Fibroblast of the aortic adventitia (primary cell): ENCODE measurements at places on chromosomes 2 and 18.

DNA sequence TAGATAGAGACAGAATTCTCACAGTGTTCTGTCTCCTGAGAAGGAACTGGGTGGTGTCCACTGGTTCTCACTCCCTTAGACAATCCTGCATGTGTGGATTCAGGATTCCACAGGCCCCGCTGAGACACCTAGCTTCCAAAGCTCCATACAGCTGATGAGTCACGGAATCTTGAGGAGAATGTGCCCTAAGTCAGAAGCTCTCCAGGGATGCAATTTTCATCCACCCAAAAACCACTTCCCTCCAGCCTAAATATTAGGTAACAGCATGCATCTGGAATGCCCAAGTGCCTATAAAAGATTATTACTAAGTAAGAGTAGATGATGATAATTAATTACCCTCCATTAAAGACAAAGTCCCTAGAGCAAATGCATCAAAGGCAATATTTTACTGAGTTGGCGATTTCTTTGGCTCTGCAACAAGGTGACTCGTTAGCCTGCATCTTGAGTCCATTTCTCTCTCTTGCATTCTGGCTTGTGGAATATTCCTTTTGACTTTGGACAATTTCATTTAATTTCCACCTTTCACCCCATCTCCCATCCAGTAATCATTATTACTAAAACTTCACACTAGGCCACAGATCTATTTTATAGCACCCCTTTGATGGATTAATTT lies 475.1 kb downstream of the TNS1 start:
- peak; percentile 66 for DNase-seq

- DNase-seq: no peak
Measured at GRCh38 chr2:236633219-236633570, 63.6 kb downstream of the ACKR3 start.

DNA sequence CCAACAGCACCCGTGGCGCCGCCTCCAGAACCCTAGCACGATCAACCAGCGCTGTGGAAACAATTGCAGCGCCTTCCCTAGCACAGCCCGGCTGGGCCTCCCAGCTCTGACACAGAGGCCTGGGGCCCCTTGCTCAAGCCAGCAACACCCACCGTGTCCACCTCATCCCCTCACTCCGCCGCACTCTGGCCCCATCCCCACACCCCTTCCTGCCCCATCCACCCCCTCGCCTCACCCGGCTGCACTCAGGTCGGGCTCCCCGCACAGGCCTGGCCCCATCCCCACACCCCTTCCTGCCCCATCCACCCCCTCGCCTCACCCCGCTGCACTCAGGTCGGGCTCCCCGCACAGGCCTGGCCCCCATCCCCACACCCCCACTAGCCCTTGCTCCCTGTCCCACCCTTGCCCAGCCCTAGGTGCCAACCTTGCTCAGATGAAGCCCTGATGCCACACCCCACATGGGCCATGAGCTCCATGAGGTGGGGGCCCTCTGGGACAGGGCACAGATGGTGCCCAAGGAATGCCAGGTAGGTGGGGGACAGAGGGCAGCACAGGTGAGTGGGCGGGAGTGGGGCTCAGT lies 28.7 kb downstream of the KIF1A start:
- DNase-seq: no peak

DNA sequence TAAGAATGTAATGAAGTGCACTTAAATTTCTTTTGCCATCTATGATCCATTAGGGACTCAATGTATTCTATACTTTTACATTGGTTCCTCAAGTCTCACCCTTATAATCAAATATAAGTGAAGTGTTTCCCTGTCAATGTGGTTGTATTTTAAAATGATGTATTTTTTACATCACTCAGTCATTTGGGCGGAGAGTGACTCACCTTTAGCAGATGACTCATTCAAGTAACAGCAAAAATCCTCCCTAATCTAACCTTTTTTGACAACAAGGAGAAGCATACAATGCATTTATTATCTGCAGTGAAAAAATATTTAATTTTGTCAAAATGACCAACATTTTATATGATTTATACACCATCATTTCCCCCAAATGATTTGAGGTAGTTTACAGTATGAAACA lies 94.4 kb downstream of the FANCL start:
- peak; percentile 32 for DNase-seq

DNA sequence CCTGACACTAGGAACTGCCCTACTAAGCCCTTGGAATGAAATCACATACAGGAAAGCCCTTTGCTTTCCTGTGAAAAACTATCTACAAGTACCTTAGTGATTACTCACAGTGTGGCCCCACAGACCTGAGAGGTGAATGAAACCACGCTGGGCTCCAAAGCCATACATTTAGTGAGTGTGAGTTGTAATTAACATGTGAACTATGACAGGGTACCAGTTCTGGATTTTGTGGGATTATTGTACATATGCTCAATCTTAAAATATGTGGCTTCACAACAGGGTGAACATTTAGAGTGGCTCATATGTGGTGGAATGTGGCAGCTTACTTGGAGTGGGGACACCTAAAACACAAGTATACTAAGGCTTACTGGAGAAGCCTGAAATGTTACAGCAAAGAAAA lies 12.3 kb downstream of the KCTD1 start:
- no peak for DNase-seq

- no peak for DNase-seq
Measured at GRCh38 chr2:182941121-182941722, 74.8 kb upstream of the FRZB start.

DNA sequence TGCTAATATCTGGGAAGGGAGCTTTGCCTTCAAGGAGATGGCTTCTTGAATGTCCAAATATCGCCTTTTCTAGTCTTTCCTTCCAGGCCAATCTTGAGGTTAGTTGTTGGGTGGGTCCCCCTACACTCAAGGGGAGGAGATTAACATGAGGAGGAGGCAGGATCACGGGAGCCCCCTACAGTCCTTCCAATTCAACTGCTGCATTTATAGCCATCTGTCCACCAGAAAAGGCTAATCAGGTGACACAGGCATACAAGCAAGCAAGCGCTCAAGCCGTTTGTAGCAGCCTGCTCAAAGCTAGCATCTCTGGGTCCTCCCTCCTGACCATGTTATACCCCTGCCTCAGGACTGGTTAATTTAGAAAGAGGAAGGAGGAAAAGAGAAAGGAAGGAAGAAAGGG lies 87.6 kb downstream of the MRPS9 start:
- DNase-seq: no peak

DNA sequence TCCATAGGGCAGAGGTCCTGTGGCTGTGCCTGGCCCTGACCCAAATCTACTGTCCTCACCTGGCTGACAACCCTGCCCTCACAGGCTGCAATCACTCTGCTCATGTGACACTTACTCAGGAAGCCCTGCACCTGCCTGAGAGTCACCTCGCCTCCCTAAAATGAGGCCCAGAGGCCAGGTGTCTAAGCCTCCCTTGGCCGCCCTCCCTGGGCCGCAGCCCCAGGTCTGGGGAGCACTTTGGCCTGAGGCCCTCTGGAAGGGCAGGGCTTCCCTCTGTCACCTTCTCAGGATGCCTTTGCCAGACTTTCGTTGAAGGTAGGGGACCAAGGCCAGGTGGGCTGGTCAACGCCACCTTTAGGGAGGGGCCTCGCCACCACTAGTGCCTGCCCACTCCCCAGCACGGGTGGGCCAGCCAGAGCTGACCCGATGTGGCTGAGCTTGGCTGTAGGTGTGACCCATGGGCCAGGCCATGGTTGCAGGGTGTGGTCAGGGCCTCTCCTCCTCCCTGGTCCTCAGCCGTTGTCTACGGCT lies 6.1 kb upstream of the GPC1 start:
- DNase-seq: no peak

- DNase-seq: peak; percentile 55
Measured at GRCh38 chr2:105431367-105432043, 32.7 kb upstream of the FHL2 start.

- DNase-seq: no peak
Measured at GRCh38 chr18:34803877-34804400, 93.8 kb downstream of the DTNA start.

DNA sequence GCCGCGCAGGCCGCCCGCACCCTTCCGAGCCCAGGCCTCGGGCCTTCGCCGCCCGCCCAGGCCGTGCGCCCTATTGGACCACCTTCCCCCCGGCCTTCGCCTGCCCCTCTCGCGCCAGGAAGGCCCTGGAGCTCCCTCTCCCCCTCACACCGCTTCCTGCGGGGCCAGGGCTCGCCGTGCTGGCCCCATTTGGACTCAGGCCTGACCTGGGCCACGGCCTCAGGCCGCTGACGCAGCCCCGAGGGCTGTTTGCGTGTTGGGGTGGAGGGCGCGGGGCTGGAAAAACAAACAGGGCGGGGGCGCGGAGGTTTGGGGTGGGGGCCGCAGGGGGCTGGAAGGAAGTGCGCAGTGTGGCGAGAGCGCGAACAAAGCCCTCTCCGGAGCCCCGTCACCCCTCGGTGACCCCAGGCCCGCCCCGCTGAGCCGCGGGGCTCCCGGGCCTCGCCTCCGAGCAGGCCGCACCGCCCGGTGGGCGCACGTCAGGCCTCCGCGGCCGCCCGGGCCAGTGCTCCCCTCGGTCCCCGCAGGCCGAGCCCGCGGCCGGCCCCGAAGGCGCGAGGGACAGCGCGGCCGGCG lies 12.3 kb upstream of the SIX3 start:
- DNase-seq: no peak

DNA sequence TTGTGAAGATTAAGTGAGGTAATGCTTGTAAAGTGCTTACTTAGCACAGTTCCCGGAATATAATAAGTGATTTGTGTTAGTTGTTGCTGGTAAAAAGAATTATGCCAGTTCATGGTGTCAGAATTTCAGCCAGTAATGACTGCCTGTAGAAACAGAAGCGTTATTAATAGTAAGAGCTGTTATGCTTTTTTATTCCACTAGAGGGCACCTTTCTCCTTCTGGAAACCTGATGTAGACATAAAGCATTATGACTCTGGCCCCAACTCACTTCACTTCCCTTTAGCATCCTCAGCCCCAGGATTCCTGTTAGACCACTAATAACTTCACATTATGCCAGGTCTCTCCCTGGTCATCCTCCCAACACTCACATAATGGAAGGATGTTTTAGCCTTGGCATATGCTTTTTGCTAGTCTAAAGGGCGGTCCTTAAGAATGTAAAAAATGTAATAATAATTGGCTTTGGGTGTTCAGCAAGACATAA lies 34.9 kb downstream of the C18orf54 start:
- peak; percentile 79 for DNase-seq

DNA sequence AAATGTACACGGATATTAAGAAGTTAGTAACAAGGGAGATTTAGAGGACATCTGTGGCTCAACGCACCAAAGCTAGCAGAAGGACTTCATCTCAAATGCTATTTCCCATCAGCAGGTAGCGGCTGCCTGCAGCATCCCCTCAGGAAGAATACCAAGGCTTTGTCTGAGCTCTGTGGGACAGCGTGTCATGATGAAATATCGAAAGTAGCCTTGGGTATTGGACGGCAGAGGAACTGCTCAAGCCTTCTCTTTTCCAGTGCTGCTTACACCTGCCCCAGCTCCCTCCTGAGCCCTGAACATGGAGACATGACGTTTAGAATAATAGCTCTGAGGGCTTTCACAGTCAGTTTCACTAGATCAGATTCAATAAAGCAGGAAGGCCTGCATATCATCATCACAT lies 241.6 kb downstream of the SUCLG1 start:
- no peak for DNase-seq

DNA sequence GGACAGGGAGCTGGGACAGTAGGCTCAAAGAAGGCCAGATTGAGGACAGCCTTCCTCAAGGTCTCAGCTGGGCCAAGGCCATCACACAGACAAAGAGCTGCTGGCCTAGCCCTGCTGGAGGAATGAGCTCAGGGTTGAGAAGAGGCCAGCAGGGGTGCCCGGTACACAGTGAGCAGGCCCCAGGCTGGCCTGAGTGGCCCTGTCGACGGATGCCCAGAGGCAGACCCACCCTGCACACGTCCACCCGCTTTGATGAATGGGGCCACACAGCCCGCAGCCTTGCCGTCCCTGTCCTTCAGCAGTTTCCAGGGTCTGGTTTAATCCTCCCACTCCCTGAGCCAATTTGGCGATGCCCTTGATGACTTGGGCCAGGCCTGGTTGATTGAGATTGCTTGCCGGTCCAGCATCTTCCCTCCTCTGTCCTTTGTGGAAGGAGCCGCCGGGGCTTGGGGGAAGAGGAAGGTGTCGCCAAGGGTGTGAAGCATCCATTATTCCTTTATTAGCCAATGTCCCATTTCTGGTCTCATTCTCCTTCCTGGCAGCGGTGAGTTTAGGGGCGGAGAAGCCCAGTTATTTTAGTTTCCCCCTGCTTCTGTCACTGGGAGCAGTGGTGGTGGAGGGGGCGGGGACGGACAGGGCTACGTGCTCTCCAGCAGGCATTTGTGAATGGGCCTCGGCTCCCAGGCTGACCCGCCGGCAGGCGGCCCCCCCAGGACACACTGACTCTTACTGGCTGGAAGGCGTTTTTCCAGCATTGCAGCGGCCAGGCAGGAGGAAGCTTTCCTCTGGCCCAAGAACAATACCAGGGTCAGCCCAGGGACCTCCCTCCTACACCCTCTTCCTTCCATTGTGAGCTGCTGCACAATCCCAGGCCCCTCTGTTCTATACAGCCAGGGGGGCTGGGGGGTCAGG lies 141.8 kb downstream of the CTIF start:
- peak; percentile 67 for DNase-seq

- DNase-seq: peak; percentile 10
Measured at GRCh38 chr2:24164416-24164973, 10.4 kb upstream of the FAM228A start.

DNA sequence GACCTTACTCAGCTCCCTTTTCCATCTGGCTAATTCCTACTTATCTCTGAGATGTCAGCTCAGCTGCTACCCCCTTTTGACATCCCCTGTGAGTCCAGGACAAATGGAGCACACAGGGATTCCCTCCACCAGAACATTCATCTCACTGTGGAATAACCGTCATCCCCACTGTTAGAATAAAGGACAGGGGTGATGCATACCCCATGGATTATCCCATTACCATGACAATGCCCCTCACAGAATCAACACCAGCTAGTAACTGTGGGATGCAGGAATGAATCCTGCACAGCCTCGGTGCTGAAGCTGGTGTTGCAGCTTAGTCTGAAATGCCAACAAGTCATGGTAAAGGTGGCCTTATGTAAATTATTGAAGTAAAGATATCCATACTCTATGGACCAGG lies 624.8 kb upstream of the RAB6C start:
- DNase-seq: no peak

DNA sequence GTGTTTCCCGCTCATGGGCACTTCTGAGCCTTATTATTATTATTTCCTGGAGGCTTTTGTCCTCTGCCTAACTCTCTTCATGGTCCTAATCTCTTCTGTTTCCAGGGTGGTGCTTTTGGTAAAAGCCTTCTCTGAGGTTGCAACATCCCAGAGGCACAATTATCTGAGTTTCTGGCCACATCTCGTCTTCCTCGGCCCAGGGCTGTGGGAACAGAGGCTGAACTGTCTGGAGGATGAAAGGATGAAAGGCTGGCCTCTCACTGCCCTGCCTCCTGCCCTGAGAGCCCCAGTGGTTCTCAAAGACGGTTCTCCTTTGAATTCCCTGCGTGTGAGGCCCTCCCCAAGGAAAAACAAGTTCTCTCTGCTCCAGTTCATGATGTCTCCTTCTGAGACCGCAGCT lies 13.8 kb downstream of the GYPC start:
- peak; percentile 36 for DNase-seq

GRCh38 chr2:219852626-219853025 lies 225.2 kb downstream of the SLC4A3 start:
- no peak for DNase-seq

- DNase-seq: no peak
Measured at GRCh38 chr18:55031576-55031975, 72.3 kb upstream of the CCDC68 start.
